ENCODE measurements at places on chromosomes 6 and 20. TPM values are rescaled to one million over a fixed set of nuclear protein-coding genes. Genes with fewer than 3 reads are reported as not detected.

- no peak for ATAC-seq
These were observed 12.8 kb downstream of the SLC22A3 start for GRCh38 chr6:160360955-160361354.

GRCh38 chr6:135073756-135074393 lies 19.3 kb upstream of the HBS1L start:
- ATAC-seq, result no peak

GRCh38 chr6:47090881-47091280 lies 48.7 kb upstream of the ADGRF1 start:
- ATAC-seq, result no peak

DNA sequence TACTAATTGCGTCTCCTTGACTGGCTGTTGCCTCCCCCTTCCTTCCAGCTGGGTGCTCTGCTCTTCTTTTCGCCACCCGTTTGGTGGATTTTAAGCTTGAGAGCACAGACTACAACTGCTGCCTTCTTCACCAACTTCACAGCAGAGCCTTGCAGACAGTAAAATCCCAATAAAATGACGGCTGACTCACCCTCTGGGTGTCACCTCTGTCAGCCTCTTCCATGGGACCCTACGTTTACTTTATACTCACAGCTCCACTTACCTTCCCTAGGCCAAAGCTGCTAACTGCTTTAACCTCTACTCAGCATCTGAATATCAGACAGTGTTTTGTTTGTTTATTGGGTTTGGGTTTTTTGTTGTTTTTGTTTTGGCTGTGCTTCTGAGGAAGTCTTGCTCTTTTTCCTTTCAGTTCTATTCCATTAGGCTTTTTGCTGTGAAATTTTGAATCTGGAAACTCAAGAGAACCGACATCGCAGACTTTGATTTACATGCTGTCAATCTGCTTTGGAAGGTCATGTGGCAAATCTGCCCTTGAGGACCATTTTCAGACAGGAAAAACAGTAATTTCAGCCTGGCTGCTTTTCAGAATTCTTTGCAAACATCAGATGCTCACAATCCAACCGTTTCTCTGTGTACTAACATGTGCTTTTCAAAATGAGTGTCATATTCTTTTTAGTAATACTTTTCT lies 2.4 kb downstream of the AGPAT4 start:
- no peak for ATAC-seq

DNA sequence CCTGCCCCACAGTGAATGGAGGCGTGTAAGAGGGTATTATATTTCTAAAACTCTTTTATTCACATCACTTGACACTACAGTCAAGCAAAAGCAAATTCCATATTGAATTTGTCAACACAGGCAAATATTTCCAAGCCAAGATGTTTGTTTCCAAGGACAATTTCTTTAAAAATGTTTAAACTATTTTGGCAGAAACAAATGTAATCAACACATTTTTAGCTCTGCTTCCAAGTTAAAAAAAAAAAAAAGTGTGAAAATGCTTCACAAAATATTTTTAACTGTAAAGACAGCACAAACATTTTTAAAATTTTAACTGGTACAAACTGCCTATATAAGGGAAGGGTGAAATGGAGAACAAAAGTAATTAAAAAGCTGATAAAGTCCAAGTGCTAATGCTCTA lies 44.9 kb upstream of the DST start:
- no peak for ATAC-seq

DNA sequence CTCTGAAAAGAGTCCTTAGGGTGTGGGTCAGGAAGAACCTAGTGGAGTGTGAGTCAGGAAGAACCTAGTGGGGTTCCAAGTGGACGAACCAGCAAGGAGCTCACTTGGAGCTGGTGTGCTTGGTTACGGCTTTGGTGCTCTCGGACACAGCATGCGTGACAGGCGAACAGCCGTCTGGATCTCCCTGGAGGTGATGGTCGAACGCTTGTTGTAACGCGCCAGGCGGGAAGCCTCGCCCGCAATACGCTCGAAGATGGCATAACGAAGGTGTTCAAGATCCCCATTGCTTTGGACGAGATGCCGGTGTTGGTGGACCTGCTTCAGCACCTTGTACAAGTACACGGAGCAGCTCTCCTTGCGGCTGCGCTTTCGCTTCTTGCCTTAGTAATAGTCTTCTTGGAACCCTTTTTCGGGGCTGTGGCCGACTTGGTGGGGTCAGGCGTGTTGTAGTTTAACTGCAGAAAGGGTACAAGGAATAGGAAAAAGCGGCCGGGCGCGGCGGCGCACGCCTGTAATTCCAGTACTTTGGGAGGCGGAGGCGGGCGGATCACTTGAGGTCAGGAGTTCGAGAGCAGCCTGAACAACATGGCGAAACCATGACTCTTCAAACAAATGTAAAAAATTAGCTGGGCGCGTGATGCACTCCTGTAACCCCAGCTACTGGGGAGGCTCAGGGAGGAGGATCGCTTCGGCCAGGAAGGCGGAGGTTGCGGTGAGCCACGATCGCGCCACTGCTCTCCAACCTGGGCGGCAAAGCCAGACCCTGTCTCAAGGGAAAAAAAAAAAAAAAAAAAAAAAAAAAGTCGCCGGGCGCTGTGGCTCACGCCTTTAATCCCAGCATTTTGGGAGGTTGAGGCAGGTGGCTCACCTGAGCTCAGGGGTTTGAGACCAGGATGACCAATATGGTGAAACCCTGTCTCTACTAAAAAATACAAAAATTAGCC lies 48.0 kb downstream of the OR2B2 start:
- no peak for ATAC-seq

- no peak for ATAC-seq
These were observed 5.7 kb downstream of the ARHGAP40 start for GRCh38 chr20:38607351-38607750.

GRCh38 chr6:72547020-72547419 lies 74.8 kb upstream of the KCNQ5 start:
- no peak for ATAC-seq

DNA sequence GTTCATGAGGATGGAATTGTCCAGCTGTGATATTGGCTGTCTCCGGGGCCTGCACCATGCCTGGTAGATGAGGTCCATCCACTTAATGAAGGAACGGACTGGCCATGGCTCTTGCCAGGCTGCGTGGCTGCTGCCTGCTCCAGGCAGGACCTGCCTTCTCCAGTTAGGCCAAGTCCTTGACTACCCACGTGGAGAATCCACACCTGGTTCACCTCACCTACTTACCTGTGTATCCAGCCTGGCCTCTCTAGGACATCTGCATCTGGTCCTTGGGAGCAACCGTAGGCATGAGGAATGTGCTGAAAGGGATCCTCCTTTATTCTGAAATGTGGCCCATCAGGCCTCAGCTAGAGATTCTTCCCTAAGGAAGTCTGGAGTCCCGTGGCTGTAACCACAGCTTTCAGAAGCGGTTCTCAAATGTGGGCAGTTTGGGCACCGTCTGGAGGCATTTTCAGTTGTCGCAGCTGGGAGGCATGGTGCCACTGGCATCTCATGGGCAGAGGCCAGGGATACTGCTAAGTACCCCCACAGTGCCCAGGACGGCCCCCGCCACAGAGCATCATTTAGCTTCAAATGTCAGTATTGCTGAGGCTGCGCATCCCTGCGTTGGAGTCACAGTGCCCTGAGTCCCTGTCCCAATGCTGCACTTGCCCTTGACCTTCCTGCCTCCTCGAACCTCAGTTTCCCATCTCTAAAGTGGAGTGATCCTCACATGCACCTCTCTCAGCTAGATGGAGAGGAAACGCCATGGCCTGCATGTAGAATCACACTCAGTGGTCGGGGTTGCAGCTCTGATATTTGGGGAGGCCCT lies 67.5 kb downstream of the PHACTR3 start:
- ATAC-seq, result no peak

C6orf118 gene
- total RNA-seq, result 0.27 TPM

DNA sequence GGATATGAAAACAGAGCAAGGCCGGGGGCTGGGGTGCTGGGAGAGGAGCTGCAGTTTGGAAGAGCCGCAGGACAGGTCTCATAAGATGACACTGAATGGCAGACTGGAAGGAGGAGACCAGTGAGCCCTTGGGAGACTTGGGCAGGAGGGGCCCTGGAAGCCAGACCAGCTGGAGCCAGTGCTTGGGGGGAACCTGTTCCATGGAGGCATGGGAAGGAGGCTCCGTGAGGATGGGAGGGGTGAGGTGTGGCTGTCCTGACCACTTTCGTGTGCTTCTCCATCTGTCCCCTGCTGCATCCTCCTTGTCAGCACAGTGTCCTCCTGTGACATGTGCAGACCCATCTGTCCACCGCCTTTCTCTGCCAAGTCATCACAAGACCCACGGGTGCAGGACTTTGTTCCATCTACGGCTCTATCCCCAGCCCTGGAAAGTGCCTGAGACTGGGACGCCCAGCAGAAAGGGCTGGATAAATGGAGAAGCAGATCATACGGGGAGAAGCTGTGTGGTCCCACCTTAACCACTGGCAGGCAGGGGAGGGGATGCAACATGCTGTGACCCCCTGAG lies 84.8 kb upstream of the MPC1 start:
- no peak for ATAC-seq

ANKEF1 gene
- total RNA-seq, result 0.87 TPM

DNA sequence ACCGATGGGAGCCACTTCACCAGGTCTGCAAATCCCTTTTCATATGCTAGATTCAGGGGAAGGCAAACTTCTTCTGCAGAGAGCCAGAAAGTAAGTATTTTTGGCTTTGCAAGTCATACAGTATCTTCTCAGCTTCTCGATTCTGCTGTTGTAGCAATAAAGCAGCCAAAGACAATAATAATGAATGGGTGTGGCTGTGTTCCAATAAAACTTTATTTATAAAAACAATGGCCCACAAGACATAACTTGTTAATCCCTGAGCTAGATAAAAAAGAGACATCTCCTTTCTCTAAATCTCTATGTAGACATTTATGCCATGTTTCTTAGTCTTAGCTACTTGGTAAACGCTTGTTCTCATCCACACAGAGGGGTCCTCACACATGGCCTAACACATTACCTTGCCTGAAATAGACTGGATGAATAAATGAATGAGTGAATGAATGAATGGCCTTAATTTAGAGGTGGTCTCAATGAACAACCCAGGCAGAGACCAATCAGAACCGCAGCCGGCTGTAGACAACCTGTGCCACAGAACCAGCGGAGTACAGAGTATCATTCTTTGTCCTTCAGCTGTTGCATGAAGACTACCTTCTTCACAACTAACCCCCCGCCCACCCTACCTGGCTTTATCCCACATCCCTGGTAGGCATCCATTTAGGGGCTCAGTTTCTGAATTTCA lies 13.5 kb upstream of the PREX1 start:
- ATAC-seq, result no peak

SLC17A1 gene
- not detected for total RNA-seq

TP53TG5 gene
- total RNA-seq, result not detected

PCK1 gene
- total RNA-seq, result 0.30 TPM

DNA sequence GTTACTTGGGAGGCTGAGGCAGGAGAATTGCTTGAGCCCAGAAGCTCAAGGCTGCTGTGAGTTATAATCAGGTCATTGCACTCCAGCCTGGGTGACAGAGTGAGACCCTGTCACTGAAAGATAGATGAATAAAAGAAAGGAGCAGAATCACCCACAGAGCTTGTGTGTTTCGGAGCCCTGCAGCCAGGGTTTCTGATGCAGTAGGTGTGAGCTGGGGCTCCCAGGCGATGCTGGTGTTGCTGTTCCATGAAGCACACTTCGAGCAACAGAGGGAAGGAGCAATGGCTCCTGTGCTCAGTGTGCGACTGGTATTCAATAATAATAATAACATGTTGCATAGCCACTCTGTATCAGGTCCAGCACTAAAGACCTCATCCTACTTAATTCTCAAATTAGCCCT lies 197.5 kb upstream of the CST7 start:
- no peak for ATAC-seq

- ATAC-seq, result no peak
These were observed 71.4 kb downstream of the AFG1L start for GRCh38 chr6:108366236-108366635.

DNA sequence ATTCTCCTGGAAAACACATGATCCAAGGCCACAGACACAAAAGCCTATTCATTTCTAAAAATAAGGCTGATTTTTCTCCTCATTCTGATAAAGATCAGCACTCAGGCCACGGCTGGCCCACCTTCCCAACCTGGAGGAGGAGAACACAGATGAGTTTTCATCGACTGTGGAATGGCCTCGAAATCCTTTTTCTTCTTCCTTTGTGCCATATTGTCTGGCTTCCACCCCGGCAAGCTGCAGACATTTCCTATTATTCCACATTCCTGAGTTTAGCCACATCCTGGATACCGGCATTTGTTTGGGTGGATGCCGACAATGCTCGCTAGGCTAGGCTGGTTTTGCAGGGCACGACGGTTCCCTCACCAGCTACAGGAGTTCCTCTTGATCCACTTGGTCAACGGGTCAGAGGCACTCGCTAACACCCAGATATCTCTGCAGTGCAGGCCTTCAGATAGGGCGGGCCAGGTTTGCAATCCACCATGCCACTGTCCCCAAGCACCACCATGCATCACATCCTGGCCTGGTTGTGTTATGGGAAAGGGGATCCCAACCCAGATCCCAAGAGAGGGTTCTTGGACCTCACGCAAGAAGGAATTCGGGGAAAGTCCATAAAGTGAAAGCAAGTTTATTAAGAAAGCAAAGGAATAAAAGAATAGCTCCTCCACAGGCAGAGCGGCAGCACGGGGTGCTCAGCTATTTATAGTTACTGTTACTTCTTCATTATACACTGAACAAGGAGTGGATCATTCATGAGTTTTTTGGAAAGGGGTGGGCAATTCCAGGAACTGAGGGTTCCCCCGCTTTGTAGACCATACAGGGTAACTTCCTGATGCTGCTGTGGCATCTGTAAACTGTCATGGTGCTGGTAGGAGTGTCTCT lies 4.2 kb upstream of the CTSZ start:
- ATAC-seq, result no peak

- no peak for ATAC-seq
These were observed 2.4 kb downstream of the HM13 start for GRCh38 chr20:31516651-31517050.

GNMT gene
- total RNA-seq, result 2.6 TPM

TNF gene
- not detected for total RNA-seq

PNPLA1 gene
- not detected for total RNA-seq

GRCh38 chr20:44941120-44941691 lies 19.0 kb downstream of the TOMM34 start:
- ATAC-seq, result no peak

GRCh38 chr20:51137461-51137860 lies 114.6 kb upstream of the KCNG1 start:
- no peak for ATAC-seq

GRCh38 chr20:49446080-49446479 lies 36.4 kb downstream of the KCNB1 start:
- no peak for ATAC-seq

CYP39A1 gene
- 55.9 TPM for total RNA-seq

DNA sequence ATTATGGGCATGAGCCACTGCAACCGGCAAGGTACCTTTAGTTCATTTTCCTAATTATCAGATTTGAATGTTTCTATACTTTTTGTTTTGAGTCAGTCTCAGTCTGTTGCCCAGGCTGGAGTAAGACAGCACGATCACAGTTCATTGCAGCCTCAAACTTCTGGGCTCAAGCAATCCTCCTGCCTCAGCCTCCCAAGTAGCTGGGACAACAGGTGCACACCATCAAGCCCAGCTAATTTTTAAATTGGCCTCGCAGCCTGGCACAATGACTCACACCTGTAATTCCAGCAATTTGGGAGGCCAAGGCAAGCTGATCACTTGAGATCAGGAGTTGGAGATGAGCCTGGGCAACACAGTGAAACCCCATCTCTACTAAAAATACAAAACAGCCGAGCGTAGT lies 24.4 kb downstream of the STAU1 start:
- no peak for ATAC-seq
